ENCODE measurements at places on chromosomes 5 and 9.

GRCh38 chr5:173642191-173642816 lies 25.9 kb upstream of the BOD1 start:
- no peak for DNase-seq

DNA sequence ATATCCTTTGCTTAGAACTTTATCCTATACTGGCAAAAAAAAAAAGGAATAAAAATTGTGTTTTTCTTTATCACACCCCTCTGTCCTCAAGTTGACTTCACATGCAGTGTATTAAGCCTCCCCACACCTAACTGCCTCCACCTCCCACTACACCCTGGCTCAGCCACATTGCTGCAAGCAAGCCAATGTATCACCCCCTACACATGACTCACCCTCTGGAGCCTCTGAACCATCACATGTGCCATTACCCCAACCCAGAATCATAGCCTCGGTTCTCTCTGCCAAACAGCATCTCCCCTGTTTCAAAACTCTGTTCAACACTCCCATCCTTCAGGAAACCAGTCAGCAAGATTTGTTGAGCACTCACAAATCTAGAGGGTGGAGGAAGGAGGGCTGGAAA lies 209.0 kb downstream of the CWC27 start:
- DNase-seq: peak; percentile 26

- no peak for DNase-seq
Observed at GRCh38 chr9:5760338-5760737, 72.6 kb downstream of the ERMP1 start.

GRCh38 chr9:115914291-115914690 lies 239.3 kb upstream of the PAPPA start:
- no peak for DNase-seq

- DNase-seq: no peak
Observed at GRCh38 chr5:50559955-50560354, 106.5 kb upstream of the PARP8 start.

- DNase-seq: no peak
Observed at GRCh38 chr9:14345354-14346230, 31.7 kb upstream of the NFIB start.

- no peak for DNase-seq
Observed at GRCh38 chr5:56813302-56813701, 2.0 kb upstream of the MAP3K1 start.

DNA sequence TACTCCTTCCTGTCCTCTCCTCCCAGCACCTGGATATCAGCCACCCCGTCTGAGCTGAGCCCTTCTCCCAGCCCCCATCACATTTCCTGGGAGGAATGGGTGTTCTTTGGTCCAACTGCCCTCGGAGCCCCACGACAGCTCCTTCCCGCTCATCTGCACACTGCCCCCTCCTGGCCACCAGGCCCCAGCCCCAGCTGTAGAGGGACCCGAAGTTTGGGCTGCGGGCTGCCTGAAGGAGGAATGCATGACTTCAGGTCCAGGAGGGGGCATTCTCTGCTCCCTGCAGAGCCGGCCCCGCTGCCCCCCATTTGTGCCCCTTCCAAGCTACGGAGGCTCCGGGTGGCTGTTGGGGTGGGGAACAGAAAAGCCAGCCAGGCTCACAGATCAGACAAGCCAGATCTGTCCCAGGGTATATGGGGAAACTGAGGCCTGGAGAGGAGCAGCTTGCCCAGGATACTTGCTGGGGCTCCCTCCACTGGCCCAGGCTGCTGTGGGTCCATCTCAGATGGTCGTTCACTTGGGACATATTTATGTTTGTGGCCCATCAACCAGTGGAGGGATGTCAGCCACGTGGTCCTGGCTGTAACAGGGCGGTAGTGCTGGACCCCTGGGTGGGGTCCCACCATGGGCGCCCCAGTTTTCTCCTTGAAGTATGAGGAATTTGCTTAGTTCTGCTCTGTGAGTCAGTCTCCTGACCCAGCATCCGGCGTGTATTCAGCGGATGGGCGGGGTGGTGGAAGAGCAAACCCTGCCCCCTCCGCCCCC lies 33.1 kb downstream of the DAB2IP start:
- no peak for DNase-seq

- DNase-seq: peak; percentile 11
Observed at GRCh38 chr9:1100945-1101344, 50.8 kb downstream of the DMRT2 start.

DNA sequence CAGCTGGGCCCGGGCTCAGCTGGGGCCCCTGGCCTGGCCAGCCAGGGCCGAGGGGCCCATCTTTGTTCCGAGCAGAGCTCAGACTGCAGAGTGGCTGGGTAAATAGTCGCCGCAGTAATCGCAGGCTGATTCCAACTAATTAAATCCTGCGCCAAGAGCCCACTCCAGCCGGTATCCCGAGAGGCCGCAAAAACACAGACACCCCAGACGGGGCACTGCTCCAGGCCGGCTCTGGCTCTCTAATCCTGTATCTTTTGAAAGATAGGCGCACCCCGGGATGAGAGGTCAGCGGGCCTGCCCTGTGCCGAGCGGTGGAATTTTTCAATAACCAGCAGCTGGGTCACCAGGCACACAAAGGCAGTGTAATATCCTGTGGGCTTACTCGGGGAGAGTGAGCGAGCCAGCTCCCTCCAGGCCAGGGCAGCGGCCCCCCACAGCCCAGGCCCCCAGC lies 57.7 kb downstream of the LMX1B start:
- no peak for DNase-seq

DNA sequence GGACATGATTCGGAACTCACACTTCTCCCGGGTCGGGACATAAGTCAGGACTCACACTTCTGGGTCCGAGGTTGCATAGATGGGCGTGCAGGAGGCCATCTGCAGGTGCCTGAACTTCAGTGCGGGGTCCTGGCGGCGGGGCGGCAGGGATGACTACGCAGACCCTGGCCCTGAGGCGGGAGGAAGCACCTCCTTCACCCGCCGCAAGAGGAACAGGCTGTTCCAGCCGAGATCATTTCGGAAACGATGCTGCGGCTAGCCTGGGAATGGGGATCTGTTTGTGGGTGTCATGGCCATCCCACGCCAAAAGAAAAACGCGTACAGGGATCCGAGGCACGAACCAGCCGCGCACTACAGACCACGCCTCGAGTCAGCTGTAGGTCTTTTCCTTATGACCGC lies 196.6 kb downstream of the TTLL11 start:
- DNase-seq: no peak

DNA sequence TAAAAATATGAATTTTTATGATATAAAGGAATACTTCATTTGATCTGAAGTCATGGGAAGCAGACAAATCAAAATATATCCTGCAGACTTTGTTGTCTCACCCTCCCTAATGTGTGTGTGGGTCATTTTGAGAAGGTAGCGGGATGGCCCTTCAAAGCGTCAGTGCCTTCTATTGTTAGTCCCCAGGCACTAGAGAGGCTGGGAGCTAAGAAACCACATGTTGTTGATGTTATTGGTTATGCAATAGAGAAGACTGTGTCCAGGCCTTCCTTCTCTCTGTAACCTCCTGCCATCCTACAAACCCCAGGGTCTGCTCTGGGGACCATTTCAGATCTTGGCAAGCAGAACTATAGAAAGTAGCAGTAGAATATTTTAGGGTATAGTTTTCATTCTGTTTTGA lies 94.7 kb downstream of the NLN start:
- DNase-seq: no peak

GRCh38 chr5:58363461-58364249 lies 96.2 kb downstream of the PLK2 start:
- no peak for DNase-seq

DNA sequence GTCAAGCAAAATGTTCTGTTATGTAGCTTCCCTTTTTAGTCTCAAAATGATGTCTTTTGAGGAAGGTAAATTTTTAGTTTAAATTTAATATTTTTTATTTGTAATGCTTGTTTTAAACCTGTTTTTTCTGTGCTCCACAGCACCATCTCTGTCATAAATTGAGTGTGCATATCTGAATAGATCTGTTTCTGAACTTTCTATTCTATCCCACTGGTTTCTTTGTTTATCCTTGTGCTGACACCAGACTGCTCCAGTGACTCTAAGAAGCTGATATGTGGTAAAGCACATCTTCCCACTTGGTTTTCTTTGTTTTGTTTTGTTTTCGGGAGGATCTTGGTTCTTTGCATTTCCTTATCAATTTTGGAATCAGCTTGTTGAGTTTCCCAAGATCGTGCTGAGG lies 7.1 kb upstream of the RNF145 start:
- DNase-seq: no peak

DNA sequence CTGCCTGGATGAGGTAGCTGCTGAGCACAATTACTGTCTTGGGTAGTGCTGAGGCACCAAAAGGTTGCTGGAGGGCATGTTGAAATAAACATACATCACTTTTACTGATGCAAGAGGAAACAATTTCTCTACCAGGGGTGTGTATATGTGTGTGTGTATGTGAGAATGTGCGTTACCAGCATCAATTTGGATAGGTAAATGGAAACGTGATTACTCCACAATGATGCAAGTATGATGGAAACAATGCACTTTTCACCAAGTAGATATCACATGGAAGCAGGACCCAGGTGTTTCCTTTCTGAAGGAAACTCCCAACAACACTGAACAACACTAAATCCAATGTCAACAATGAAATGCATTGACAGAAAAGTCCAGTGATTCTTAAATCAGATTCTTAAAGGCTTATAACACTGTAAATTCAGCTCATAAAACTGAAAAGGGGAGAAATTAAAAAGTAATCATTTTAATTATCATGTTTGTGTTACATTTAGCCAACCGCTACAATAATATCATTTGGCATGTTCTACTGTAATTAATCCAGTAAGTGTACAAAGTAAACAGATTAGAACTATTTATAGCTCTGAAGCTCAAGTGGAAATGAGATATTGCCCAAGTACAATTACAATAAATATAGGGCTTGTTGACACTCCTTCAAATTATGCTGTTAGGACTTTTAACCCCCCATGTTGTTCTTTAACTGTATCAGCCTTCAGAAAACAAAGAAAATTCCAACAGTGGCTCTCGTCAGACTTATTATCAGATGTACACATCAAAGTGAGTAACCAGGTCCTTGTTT lies 25.3 kb downstream of the YIPF5 start:
- DNase-seq: peak; percentile 27

DNA sequence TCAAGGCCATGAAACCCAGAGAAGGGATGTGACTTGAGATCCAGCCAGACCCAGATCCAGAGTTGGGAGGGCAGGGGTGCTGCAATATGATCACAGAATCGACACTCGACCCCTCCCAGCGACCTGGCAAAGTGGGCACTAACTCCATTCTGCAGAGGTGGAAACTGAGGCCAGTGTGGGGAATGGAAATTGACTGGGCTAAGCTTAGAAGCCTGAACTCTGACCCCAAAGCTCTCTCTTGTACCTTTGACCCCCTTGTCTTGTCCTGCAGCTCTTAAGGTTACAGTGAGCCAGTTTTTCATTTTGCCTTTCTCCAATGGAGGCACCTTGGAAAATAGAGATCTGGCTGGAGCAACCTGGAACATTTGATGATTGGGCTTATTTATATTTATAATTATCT lies 14.5 kb upstream of the ERGIC1 start:
- DNase-seq: no peak

DNA sequence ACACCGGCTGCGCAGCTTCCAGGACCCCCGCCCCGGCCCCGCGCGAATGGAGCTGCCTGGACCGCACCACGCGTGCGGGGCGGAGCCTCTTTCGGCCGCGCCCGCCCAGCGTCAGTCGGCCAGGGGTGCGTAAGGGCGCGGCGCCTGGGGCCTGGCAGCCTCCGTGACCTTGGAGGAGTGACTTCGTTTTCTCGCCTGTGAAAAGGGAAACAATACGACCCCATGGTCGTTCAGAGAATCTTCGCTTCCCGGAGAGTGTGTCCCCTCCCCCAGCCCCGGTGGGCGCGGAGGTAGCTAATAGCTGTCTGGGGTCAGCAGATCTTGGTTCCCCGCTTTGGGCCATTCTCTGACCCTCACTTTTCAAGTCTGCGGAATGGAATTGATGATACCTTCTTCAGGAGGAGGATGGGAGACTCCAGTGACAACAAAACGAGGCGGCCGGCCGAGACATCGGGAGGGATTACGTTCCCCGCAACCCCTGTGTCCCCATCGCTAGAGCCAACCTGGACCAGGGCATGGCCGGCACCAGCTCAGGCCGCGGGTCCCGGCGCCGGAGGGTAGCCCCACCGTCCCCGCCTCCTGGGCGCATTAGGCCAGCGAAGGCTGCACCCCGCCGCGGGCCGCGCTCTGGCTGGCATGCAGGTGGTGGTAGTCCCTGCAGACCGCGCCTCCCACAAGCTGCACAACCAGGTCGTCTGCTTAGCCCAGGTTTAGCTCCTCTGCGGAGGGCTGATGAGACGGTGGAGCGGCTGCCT lies 5.5 kb upstream of the CDHR2 start:
- peak; percentile 29 for DNase-seq

DNA sequence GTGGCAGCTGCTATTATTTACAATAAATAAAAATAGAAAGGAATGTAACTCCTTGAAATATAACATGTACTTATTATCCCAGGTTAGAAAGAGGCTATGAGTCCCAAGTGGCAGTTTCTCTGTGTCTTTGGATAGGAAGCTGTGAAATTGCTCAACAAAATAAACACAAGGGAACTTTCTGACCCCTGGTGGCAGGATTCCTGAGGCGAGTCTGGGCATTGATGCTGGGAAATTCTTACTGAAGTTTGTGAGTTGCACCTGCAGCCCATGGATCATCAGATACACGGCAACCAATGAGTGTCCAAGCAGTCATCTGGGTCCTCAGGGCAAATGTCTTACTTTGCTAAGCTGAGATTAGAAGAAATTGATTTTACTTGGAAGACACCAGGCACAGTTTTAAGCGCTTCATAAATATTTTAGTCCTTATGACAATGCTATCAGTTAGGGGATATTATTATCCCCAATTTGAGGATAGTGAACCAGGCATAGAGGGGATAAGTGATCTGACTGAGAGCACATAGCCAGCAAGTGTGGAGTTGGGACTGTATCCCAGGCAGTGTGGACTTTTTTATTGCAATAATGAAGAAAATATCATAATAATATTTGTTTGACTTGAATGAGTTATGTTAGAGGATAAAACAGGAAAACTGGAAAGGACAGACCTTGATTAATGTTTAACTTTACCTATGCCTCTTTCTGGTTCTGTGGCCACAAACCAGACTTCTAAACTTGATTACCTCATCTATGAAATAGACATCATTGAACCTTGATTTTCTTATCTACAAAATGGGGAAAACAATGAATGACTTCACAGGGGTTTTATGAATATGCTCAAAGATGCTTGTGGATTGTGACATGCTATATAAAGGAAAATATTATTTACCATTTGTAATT lies 265.5 kb upstream of the ADAMTSL1 start:
- peak; percentile 56 for DNase-seq

DNA sequence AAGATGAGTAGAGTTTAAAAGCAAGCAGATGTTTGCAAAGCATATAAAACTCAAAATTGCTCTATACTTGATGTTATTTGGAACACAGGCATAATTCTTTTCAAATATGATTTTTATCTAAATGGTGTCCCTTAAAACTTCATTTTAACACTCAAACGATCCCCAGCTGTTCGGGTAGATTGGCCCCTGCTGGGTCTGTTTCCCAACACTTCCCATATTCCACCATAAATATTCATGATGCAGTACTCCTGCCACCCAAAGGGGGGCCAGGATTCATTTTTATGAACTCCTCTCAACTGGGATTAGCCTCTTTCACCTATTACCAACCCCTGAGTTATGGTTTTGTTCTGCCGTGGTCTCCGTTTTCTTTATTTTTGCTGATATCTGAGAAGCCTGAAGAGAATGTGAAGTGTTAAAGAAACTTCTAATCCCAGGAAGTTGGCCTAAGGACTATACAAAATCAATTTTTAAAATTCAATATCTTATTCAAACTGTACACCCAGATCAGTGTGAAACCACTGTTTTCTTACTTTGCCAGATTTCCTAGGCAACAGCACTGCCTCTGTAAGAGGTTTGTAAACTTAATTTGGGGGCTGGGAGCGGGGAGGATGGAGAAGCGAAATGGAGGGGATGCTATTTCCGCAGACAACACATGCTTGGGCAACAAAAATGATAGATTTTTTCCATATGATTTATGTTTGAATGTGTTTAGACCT lies 384.1 kb downstream of the DMRT2 start:
- no peak for DNase-seq
